ENCODE measurements at places on chromosomes 1 and 21.
A peak's percentile ranks its signal among the peaks of the same experiment; 100 is the strongest.

- no peak for DNase-seq
Observed at GRCh38 chr1:231338270-231339128, at the start of gene SPRTN. Gene SPRTN, plus strand, starts transcription at chr1:231338293. Its CDS starts 91 bp downstream, at chr1:231338384.

GRCh38 chr21:36990508-36991205 is 15.8 kb upstream of the RIPPLY3 start:
- DNase-seq = peak; percentile 75

DNA sequence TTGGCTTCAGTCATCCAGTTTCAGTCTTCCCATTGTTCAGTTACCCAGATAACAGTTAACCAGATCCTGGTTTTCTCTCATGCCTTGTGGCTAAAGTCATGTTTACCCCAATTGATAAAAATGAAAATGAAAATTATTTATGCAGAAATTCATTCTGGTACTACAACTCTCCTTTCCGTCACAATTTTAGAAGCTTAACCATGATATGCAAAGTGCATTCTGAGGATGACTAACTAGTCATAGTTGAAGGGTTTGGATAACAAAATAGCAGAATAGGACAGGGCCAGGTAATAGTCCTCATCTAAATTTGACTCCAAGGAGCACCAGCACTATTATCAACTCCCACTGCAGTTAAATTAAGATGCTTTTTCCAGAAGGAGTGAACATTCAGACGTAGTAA is 94.7 kb downstream of the NTMT2 start:
- no peak for DNase-seq

DNA sequence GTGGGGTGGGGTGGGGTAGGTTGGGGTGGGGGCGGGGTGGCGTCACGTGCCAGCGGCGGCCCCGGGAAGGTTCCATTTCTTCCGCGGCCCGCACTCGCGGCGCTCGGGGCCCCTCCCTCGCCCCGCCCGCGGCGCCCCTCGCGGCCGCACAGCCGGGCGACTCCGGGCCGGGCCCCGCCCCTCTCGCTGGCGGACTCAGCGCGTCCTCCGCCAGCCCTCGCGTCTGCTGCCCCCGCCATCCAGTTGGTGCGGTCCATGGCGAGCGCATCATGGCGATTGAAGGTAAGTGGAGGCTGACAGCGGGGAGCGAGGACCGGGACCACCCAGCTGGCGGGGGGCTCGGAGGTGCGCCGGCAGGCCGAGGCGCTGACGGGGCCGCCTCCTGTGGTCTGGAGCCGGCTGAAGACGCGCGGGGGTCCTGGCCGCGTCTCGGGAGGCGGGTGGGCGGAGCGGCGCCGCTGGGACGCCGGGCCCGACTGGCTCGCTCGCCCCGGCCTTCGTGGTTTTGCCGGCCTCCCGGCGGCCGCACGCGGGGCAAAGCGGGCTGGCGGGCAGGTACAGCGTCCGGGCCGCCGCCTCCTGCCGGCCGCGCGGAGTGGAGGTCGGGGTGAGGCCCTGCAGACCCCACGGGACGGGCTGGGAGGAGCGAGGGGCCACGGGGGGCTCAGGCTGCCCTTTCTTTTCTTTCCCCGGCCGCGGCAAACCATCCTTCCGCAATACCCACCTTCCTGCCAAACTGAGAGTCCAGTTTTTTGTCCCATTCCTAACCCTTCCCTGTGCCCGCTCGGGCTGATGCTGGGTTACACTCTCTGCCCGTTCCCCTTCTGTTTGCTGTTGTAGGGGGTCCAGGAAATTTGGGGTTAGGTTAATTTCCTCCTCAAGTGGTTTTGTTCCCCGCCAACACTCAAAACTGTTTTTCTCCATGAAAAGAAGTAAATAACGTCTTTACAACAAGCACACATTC is at the start of gene SYT14:
SYT14 (plus strand) TSS at position 222 of the 964 bp plus-strand sequence; CDS start at position 270, 48 bp downstream.
- DNase-seq = no peak

All from keratinocyte (primary cell).